RCC 7860 (cell line): ENCODE measurements at places on chromosomes 12 and 14.

GRCh38 chr14:94066089-94066676 lies 14.8 kb downstream of the DDX24 start:
- peak; percentile 5 for DNase-seq

DNA sequence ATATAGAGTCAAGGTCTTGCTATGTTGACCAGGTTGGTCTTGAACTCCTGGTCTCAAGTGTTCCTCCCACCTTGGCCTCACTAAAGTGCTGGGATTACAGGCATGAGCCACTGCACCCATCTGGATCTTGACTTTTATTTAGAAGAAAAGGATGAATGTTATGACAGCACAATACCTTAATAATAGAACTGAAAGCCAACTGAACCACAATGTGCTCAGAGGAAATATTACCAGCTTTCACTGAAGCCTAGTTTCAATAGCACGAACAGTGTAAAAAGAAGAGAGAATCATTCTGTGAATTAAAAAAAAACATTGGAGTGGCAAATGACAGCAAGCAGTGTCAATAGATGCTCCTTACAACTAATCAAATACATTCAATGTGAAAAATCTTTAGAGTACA lies 239.2 kb upstream of the RMST start:
- no peak for DNase-seq

- DNase-seq = peak; percentile 31
These were observed 26.9 kb downstream of the ZDHHC17 start for GRCh38 chr12:76790564-76791552.

DNA sequence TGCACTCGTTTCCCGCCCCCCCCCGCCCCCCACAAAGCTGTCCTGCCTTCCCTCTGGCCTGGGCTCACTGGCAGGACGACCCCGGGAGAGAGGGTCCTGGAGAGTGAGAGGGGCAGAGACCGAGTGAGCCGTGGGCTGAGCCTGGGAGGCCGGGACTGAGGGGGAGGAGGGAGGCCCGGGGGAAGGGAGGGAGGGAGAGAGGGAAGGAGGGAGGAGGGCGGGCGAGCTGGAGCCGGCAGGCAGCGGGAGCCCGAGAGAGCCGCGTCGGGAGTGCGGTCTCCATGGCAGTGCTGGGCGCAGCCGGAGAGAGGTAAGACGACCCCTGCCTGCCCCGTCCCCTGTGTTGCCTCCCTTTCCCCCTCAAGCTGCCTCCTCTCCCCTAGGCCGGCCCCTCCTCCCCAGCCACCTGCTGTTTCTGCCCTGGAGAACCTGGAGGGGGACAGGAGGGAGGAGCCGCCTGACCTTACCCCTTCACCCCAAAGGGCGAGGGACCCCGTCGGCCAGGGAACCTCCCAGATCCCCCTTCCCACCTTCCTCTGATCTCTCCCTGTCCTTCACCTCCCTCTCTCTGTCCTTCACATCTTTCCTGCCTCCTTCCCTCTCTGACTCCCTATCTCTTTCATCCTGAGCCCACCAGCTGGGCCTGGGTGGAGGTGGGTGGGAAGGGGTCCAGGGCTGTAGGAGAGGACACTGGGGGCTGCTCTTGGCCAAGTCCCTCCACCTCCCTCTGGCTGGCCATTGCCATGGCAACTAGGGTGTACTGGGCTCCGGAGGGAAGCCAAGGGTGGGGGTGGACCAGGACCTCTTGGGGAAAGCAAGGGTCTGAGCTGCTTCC lies at the start of gene GPR162:
Gene GPR162 (plus strand): TSS at position 231 of the 835 bp plus-strand sequence. CDS start 2,078 bp downstream, outside the sequence.
- no peak for DNase-seq

DNA sequence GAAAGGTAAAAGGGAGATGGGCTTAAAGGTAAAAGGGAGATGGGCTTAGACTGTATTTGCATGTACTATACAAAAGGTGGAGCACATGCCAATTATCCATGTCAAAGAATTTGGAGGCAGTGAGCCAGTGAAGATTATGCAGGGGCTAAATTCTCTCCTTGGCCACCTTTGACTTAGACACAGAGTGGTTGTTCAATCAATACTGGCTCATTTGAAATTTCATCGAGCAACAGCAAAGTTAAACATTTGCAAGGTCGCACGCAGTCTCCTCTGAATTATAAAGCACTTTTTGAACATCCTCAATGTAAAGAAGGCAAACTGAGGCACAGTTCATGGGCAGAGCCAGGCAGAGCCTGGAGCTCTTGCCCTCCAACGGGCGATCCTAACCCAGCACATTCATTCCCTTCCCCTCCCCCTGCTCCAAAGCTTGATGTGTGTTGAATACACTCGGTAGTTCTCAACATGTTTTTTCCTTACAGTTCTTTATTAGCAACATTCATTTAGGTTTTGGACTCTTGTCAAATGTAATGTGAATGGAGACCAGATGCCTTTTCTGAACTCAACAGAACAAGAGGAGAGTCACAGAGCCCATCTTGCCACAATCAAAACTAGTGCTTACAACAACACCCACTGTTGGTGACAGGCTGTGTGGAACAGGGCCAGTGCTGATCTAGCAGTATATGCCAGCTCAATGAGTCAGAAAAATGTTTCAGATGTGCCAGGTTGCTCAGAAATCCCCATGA lies 169.7 kb upstream of the G2E3 start:
- DNase-seq = no peak

DNA sequence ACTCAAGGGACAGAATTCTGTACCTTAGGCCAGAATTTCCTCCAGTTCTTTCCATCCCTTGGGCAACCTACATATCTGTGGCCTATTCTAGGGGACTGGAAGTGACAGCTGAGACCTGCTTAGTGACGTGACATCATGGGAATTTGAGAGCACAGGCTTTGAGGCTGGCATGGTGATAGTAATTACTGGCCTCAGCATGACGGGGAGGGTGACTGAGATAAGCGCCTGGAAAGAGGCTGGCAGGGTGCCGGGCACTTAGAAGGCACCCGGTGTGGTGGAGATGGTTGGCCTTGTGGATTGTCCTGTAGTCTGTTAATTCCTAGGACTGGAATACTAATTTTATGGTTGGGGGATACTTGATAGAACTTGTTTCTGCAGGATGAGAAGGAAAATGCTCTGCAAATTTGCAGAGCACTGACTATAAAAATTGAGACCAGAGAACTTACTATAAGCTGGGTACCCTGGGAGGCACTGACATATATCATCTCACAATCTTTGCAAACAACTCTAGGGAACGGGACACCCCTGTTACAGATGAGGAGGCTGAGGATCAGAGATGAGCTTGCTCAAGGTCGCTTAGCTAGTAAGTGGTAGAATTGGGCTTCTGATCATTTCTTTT lies 42.2 kb upstream of the TBX3 start:
- no peak for DNase-seq

DNA sequence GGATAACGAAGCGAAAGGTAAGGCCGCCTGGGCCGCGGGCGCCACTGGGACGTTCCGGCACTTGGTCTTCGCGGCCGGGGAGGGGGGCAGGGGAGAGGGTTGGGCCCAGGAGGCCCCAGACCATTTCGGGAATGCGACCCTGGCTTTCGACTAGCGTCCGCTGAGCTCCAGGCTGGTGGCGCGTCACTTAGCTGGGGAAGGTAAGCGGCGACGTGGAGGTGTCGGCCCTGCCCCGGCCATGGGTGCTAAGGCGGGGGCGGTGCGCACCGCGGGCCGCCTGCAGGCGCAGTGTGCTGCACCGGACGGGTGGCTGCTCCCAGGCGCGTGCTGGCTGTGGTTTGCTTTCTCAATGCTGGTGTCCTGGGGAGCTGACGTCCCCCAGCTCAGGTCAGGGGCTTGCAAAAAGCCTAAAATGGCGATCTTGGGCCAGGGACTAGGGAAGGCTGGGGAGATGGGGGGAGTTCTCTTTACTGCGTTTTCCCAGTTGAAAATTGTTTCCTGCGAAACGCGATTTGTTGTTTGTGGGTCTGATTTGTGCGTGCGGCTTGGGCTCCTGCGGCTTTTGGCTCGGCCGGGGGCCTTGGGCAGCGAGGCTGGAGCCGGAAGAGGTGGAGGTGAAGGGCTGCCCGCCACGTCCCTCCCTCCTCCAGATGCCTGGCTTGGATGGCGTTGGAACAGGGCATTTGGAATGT lies 1.2 kb downstream of the HOXC10 start:
- DNase-seq = peak; percentile 51

DNA sequence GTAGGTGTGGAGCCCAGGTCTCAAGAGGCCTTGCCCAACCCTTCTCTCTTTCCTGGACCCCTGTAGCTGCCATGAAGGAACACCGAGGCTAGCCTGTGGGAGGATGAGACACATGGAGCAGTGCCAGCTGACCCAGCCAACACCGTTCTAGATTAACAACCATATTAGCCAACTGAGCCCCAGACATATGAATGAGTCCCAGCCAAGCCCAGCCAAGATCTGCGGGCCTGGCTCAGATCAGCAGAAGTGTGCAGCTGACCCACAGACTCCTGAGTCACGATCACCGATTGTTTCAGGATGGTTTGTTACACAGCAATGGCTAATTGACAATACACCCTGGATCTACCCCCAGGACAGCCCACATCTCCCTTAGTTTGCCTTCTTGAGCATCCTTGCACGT lies 82.1 kb downstream of the NTF3 start:
- DNase-seq = no peak

DNA sequence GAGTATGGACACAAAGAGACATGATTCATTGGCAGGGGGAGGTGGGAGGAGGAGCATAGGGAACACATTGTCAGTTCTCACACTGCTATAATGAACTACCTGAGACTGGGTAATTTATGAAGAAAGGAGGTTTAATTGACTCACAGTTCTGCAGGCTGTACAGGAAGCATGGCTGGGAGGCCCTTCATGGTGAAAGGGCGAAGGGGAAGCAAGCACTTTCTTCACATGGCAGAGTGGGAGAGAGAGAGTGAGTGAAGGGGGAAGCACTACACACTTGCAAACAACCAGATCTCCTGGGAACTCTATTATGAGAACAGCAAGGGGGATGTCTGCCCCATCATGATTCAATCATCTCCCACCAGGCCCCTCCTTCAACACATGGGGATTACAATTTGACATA lies 391.8 kb downstream of the BMP4 start:
- DNase-seq = no peak

- DNase-seq = no peak
These were observed 124.7 kb upstream of the SSTR1 start for GRCh38 chr14:38083039-38083438.

- no peak for DNase-seq
These were observed 127.3 kb downstream of the CNTN1 start for GRCh38 chr12:40819436-40820108.

DNA sequence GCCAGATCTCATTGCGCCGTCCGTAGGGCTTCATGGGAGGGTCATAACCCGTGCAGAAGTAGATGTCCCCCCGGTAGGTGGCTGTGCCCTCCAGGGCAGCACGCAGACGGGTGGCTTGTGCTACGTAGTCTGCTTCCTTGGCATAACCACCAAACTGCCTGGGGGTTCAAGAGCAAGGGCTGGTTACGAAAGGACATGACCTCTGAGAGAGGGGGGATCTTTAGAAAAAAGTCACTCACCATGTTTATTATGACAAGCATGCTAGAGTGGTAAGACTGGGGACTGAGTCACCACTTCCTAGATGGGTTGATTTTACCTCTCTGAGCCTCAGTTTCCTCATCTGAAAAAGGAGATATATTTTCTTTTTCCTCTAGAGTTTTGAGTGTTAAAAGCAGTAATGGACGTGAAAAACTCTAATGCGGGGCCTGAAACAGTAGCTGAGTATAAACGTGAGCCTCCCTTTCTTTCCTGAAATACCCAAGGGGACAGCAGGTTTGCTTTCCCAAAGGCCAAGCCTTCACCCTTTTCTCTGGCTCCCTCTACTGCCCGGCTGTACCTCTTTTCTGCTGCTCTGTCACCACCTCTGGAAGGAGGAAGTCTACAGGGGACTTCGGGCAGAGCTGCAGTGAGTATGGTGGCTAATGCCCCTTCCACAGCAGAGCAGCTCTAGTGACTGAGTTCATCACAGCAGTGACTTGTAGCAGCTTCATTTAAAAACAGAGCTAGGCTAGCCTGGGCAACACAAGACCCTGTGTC lies 23.5 kb upstream of the GPRC5D start:
- DNase-seq = peak; percentile 15

DNA sequence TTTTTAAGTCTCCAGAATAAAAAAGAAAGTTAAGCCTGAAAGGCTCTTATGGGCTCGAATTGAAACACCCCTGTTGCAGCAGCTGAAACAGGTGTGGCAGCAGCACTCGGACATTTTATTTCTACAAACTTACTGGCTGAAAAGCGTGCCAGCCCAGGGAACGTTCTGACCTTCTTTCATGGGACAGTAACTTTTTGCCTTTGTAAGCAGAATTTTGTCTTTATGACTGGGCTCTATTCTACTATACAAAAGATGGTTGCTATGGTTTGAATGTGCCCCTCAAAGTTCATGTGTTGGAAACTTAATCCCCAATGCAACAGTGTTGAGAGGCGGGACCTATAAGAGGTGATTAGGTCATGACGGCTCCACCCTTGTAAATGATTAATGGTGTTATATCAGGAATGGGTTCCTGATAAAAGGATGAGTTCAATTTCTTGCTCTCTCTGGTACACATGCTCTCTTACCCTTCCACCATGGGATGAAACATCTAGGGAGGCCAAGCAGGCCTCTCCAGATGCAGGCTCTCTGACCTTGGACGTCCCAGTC lies 52.7 kb downstream of the PELI2 start:
- DNase-seq = no peak

GRCh38 chr12:10673659-10674384 lies at the start of gene STYK1:
STYK1 (minus strand) TSS chr12:10674052; CDS start chr12:10634618, 39,434 bp downstream.
- DNase-seq = peak; percentile 75

- no peak for DNase-seq
These were observed 8.1 kb downstream of the RFLNA start for GRCh38 chr12:124302807-124303578.

GRCh38 chr14:88824314-88825077 lies at the start of gene TTC8:
TTC8 (plus strand) TSS chr14:88824651; CDS start chr14:88824708, 57 bp downstream.
- DNase-seq = peak; percentile 57

- DNase-seq = no peak
These were observed 43.3 kb upstream of the MED13L start for GRCh38 chr12:116320791-116321217.

- no peak for DNase-seq
These were observed 182.9 kb upstream of the PRMT8 start for GRCh38 chr12:3308063-3308462.

DNA sequence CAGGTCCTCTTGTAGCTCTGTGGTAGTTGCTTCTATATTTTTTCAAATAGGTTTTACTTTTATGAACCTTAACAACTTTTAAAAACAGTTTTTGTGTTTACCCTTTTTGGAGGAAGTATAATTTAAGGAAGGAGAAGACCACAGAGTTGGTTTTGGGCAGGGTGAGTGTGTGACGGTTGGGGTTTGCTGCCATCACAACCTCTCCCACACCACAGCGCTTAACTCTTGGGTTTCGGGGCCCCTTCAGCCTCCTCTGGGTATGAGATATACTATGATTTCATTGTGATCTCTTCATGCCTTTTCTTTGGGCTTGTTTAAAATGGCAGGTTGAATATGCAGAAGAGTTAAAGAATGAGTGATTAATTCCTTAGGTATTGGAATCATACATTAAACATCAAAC lies 228.7 kb upstream of the CRY1 start:
- no peak for DNase-seq

DNA sequence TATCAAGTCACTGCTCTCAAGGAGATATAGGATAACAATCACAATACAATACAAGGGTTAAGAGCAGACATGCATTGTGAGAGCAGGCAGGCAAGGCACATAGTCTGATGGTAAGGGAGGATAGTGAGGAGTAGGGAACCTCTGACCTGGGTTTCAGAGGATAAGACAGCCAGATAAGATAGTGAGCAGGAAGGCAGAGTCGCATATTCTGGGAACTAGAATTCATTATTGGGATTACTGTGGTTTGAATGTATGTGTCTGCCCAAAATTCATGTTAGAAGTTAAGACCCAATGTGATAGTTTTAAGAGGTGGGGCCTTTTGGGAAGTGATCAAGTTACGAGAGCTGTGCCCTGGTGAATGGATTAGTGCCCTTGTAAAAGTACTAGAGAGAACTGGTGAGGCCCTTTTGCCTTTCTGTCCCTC lies 14.4 kb upstream of the ATF1 start:
- DNase-seq = no peak
